NCI-H1092 (cell line): ENCODE measurements at places on chromosomes 2 and 18.

- DNase-seq = peak; percentile 75
Measured at GRCh38 chr2:108616751-108617161, 82.5 kb downstream of the LIMS1 start.

- DNase-seq = no peak
Measured at GRCh38 chr2:99278793-99279291, 22.2 kb downstream of the LYG1 start.

DNA sequence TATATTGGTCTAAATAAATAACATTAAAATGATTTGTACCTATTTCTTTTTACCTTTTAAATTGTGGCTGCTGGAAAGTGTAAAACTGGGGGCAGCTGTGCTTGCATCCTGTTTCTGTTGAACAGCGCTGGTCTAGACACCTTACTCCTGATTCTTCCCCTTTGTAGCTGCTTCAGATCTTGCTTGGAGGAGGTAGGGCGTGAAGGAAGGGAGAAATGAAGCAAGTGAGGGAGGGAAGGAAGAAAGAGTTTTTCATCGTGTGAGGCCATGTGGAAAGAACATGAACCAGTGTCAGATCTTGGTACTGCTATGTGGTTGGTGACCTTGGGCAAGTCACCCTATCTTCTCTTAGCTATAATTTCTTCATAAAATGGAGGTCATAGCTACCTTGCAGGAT, 89.0 kb upstream of the SEC11C start:
- DNase-seq = no peak

- no peak for DNase-seq
Measured at GRCh38 chr18:31103423-31103822, 1.2 kb upstream of the DSC2 start.

DNA sequence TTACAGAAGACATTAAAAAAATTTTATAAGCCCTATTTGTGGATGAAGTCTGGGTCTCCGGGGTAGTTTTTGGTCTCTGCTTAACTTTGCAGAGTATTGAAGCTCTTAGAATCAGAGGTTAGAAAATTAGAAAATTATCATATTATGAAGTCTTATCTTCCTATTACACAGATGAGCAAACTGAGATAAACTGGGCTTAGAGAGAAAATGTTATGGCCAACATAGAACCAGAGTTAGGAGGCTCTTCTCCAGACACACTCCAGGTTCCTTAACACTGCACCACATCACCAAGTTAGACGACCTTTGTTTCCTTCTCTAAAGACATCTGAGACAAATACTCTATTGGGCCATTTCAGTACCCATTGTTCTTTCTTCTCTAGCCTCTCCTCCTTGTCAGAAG, 36.7 kb upstream of the NEB start:
- no peak for DNase-seq

DNA sequence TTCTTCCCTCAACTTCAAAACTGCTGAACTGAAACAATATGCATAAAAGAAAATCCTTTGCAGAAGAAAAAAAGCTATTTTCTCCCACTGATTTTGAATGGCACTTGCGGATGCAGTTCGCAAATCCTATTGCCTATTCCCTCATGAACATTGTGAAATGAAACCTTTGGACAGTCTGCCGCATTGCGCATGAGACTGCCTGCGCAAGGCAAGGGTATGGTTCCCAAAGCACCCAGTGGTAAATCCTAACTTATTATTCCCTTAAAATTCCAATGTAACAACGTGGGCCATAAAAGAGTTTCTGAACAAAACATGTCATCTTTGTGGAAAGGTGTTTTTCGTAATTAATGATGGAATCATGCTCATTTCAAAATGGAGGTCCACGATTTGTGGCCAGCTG, 8.4 kb downstream of the HOXD8 start:
- DNase-seq = no peak

GRCh38 chr2:9494081-9494480, 19.7 kb downstream of the IAH1 start:
- no peak for DNase-seq

GRCh38 chr2:192119536-192119935, 75.2 kb downstream of the TMEFF2 start:
- no peak for DNase-seq

- DNase-seq = no peak
Measured at GRCh38 chr2:113979191-113980128, 89.6 kb downstream of the ACTR3 start.

GRCh38 chr2:163733301-163733938, 2.4 kb downstream of the FIGN start:
- no peak for DNase-seq

- no peak for DNase-seq
Measured at GRCh38 chr2:197869501-197870111, 65.2 kb downstream of the PLCL1 start.

DNA sequence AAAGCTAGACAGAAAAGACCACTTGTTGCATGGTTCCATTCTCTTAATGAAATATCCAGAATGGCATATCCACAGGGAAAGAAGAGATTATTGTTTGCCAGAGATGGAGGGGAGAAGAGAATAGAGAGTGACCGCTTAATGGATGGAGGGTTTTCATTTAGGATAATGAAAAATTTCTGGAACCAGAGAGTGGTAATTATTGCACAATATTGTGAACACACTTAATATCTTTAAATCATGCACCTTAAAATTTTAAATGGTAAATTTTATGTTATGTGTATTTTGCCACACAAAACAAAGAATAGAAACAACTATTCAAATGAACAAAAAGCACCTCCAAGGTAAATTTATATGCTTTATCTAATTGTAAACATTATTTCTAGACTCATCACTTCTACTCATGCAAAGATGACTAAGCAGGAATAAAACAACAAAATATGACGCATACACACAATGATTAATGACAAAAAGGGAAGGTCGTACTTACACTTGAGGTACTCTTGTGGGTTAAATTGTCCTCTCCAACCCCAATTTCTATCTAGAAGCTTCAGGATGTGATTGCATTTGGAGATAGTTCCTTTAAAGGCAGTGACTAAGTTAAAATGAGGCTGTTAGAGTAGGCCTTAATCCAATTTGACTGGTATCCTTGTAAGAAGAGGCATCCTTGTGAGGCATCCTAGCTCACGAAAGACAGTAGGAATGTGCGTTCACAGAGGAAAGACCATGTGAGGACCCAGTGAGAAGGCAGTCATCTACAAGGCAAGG, 18.7 kb upstream of the DHRS9 start:
- no peak for DNase-seq

DNA sequence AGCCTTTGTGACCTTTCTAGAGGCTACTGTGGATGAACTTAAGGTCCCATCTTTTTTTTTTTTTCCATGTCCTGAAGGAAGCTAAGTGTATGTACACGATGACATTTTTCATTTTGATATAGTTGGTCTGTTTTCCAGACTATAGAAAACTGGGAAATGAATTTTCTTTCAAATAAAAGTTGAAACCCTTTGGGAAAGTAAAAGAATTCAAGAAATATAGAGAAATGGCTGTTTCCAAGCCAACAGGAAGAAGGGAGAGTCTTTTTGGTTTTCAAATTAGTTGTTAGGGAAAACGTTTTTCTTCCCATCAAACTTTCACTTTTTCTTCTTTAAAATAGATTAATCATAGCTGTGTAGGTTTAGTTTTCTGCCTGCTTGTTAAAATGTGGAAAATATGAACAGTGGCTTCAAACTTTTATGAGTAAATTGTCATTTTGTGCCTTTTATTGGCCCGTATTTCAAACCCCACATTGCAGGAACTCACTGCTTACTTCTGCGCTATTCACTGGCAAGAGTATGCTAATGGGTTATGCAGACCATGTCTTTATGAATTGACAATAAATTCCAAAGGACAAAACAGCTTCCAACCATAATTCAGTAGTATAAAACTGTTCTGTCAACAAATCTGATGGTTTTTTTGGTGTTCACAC, 27.7 kb upstream of the LYPD1 start:
- DNase-seq = no peak
